Lower lobe of right lung (tissue), 2 donors: ENCODE measurements at places on chromosomes 11 and 22. TPM values are rescaled to one million over a fixed set of nuclear protein-coding genes. Genes with fewer than 3 reads are reported as not detected.

DNA sequence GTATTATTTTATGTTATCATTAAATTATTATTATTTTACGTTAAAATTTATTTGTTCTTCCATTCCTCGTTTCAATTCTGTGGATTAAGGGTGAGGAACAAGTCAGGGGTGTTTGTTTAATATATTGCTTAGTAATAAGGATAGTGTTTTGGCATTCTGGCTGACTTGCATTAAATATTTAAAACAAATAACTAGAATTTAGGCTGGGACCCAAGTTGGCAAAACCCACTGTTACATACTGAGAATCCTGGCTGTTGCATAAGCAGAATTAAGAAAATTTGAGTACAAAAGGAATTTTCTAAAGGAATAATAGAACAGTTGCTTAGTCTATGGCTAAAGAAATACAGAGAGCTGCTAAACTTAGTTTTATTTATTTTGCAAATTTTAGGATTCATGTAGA, 196.4 kb downstream of the GUCY1A2 start:
- no peak for DNase-seq
- H3K4me3 ChIP-seq, result no peak overlapping the region
- H3K27ac ChIP-seq, result no peak overlapping the region
- H3K4me1 ChIP-seq, result no peaks in the 10 kb centered on the region
- no peaks in the 10 kb centered on the region for H3K27me3 ChIP-seq
- no peaks in the 10 kb centered on the region for H3K36me3 ChIP-seq

- no peaks in the 10 kb centered on the region for H3K27me3 ChIP-seq
- H3K4me1 ChIP-seq, result peaks cover 4% of the 10 kb centered on the region
- no peak overlapping the region for H3K27ac ChIP-seq
- no peaks in the 10 kb centered on the region for H3K36me3 ChIP-seq
These were observed 30.5 kb upstream of the BLID start for GRCh38 chr11:122146475-122146874.

SLC22A6 gene
- not detected for total RNA-seq

GRCh38 chr11:10338287-10338686, 33.4 kb downstream of the ADM start:
- no peak overlapping the region for H3K27ac ChIP-seq
- no peak overlapping the region for H3K4me3 ChIP-seq
- H3K4me1 ChIP-seq, result no peaks in the 10 kb centered on the region
- DNase-seq, result no peak
- no peaks in the 10 kb centered on the region for H3K27me3 ChIP-seq

GRCh38 chr22:25122136-25122764, 77.4 kb upstream of the CRYBB3 start:
- H3K4me1 ChIP-seq, result peaks cover 22% of the 10 kb centered on the region
- H3K36me3 ChIP-seq, result no peaks in the 10 kb centered on the region
- no peak for DNase-seq

DNA sequence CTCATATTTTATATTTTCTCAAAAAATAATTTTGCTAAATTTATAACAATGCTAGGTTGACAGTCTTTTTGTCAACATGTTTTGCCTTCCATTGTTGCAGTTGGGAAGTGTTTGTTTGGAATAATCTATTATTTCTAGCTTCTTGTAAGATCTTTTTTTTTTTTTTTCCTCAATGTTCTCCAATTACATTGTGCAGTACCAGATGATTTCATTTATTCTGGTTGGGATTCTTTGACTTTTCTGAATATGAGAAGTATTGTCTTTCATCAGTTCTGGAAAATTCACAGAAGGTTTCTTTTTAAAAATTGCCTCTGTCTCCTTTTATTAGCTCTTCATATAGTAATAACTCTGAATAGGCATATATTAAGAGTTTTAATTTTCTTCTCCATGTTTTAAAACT, 245.4 kb downstream of the DYNC2H1 start:
- DNase-seq, result no peak
- H3K27ac ChIP-seq, result no peak overlapping the region
- no peaks in the 10 kb centered on the region for H3K27me3 ChIP-seq
- no peaks in the 10 kb centered on the region for H3K36me3 ChIP-seq
- H3K4me3 ChIP-seq, result no peak overlapping the region
